ENCODE measurements at places on chromosomes 6 and 20.

DNA sequence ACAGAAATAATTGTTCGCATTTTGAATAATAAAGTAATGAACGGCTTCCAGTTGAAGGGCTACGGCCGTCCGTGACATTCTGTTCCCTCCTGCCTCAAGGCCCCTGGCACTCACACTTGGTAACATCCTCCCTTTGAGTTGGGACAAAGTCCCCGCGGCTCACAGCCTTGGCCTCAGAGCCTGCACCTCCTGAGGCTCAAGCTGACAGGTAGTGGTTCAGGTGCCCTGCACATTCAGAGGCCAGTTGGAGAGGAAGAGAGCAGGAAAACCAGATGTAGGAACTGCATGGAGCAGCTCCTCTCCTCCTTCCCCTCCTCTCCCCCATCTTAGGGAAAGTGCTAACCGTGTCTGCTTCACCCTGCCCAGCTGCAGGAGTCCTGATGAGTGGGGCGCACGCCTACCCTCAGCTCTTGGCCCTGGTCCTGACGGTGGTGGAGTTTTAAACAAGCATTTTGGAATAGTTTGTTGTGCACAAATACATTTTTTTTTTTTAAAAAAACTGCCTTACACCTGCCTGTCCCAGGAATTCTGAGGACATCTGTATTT lies 393.1 kb downstream of the SMOC2 start:
- no peak for DNase-seq

GRCh38 chr6:44811456-44811855 lies 423.9 kb downstream of the CDC5L start:
- no peak for DNase-seq

DNA sequence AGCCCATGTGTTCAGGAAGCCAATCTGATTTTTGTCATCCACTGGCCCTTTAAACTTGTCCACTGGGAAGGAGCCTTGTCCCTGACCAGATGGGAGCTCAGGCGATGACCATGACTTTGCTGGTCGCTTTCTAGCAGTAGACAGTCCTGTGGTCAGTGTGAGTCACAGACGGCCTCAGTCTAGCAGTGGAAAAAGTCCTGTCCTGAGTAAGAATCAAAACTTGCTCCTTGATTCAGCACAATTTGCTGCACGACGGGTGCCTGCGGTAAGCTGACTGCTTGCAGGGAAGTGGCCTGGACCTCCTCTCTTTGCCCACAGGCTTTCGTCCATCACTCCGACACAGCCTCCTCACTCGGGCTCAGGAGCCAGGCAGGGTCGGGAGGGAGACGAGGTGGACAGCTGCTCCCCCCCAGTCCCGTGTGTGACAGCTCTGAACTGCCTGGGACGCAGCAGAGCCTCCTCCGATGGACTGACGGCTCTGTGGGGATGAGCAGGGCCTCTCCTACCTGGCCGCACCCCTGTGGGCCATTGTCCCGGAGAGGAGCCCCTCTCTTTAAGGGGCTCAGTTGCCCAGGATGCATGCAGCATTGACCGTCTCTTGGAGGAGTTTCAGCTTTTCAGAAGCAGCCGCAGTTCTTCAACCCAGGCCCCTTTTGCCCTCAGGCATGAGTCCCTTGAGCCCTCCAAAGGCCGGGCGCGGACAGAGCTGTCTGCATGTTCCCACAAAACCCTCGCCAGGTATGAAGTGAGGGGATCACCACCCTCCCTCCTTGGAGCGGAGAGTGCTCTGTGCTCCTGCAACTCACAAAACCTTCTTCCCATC lies 209.2 kb downstream of the ANKRD60 start:
- DNase-seq = no peak

DNA sequence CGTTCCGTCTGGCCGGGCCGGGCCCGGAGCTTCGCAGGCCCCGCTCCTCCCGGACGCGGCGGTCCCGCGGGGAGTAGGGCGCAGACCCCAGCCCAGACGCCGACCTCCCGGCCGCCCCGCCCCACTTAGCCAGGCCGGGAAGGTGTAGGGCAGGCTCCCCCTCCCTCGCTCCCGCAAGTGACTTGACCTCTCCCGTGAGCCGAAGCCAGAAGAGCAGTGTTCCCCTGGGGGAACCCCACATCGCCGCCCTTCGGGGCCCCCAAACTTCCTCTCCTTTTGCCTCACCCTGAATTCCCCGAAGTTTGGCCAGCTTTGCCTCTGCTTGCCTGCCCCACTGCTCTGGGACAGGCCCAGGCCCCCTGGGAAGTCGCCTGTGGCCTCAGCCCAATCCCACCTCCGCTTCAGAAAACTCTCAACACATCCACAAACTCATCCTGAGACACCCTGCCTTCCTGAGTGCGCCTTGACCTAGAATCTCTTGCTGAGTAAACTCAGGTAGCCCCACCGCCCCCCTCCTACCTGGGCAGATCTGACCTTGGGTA lies 524 bp upstream of the NOL4L start:
- no peak for DNase-seq

- no peak for DNase-seq
Measured at GRCh38 chr6:3664625-3665041, 86.9 kb downstream of the PXDC1 start.

DNA sequence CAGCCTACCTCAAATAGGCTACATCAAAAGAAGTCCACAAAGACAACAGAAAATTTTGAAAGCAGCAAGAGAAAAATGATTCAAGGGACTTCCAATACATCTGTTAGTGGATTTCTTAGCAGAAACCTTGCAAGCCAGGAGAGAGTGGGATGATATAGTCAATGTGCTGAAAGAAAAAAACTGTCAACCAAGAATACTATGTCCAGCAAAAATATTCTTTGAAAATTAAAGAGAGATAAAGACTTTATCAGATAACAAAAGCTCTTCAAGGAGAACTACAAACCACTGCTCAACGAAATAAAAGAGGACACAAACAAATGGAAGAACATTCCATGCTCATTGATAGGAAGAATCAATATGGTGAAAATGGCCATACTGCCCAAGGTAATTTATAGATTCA lies 34.0 kb downstream of the MCHR2 start:
- no peak for DNase-seq

GRCh38 chr6:41986339-41986738 lies 44.7 kb upstream of the CCND3 start:
- no peak for DNase-seq

- no peak for DNase-seq
Measured at GRCh38 chr20:64277571-64278316, 22.2 kb downstream of the PCMTD2 start.

DNA sequence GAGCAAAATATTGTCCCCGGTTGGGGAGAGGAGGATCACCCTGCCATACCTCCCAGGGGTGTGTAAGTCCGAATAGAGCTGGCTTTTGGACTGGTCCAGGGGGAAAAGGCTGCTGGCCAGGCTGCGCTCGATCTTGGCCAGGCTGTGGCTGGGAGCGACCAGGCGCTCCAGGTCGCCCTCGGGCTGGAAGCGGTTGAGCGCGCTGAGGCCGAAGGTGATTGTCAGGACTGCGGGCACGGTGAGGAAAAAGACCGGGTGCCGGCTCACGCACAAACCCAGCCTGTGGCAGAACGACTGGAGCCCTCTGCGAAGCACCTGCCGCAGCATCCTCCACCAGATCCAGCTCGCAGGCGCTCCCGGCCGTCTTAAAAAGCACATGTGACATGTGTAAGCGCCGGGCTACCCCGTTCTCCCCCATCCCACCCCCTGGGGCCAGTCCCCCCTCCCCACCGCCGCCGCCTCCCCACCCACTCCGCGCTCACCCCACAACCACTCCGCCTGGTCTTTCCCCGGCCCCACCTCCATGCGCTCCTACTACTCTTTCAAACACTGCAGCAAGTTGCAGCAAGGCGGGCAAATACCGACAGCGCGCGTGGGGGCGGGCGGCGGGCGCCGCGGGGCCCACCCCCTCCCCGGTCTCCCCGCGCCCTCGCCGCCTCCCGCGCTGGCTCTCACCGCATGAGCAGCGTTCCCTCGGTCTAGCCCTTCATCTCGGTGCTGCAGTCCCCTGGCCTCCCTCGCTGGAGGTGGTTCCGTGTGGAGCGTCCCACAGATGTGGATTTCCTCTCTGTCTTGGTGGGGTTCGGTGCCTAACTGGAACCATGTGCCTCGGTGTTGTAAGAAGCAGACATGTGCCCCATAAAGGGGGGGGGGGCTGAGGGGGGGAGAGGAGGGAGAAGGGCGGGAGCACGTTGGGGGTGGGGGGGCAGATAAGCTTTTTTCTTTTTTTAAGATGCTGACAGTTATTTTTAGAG lies 42.4 kb downstream of the PTCHD4 start:
- no peak for DNase-seq

DNA sequence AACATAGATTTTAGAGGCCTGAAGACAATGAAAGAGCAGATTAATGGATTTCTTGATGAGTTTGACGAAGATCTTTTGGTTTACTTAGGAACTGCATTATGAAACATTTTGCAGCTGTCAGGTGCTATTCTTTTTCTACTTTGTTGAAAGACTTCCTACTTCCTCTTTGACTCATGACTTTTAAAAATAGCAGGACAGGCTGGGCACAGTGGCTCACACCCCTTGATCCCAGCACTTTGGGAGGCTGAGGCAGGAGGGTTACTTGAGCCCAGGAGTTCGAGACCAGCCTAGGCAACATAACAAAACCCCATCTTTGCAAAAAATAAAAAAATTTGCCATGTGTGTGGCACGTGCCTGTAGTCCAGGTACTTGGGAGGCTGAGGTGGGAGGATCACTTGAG lies 52.0 kb downstream of the ITCH start:
- DNase-seq = no peak

DNA sequence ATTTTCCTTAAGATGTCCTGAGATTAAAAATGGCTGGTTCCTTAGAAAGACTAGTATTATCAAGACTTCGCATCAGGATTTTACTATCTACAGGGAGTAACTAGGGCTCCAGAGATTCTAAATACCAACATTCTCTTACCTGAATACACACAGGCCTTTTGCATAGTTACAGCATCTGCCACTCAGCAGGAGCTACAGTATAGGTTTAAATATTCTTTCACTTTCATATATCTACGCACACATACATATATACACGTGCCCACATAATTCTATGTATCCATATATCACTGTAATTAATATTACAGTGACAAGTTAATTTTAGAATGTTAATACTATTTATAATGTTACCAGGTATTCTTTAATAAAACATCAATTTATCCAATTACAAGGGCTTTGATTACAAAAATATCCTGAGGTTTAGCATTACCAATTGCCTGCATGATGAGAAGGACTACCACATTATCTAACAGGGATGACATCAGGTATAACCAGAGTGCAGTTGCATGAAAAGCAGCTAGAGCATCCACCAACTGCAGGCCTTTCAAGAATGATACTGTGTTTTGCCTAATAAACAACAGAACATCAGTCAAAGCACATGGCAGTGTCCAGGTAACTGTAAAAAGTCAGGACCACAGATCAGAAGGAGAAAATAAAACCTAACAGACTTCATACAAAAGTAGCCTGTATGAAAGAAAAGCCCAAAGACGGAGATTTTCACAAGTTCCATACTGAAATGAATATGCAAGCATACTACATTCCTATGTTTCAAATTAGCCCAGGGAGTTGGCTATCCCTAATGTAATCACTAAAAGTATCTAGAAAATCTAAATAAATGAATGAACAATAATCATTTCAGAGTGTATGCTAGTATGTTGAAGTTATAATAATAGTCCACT lies 268.7 kb downstream of the PTPRK start:
- DNase-seq = no peak

DNA sequence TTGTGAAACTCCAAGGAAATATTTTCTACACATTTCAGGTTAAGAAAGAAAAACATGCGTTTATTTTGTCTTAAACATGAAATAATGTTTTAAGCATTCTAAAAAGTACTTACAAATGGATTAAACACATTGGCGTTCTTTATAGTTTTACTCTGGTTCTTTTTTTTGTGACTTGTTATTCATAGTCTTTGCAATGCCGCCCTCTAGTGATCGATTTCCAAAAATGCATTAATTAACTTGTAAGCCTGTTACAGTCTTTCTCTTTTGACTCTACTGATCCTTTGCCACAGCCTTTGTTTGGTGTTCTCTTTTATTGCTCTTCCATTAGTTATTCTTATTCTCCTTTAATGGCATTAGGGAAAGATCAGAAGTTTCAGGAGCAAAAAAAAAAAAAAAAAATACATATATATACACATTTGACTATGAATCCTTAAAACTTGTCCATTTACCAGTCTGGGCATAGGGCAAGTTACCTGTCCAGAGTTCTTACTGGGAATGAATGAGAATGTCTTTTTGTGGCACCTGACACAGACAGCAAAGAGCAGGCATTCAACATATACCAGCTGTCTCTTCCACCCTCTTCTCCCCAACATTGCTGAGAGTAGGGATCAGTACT lies 59.9 kb downstream of the MACROD2 start:
- DNase-seq = peak; percentile 85

- DNase-seq = no peak
Measured at GRCh38 chr20:55561259-55561658, 444.1 kb downstream of the CBLN4 start.

DNA sequence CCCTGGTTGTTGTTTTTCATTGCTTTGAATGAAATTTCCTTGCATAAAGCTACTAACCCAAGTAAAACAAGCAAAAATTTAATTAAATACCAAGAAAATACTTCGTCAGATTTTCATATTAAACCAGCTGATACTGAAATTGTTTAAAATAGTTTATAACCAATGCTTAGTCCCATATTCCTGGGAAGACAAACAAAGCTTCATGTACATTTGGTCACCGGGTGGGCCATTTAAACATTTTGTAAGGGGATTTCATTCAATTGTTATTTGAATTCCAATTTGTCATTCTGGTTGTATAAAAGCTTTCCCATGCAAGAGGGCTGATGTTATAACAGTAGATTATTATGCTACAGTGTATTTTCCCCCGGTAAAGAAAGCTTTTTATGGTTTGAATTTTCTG lies 578 bp upstream of the RBBP9 start:
- no peak for DNase-seq

- no peak for DNase-seq
Measured at GRCh38 chr20:25049261-25050060, 8.5 kb downstream of the ACSS1 start.

GRCh38 chr6:44188819-44189218 lies 27.9 kb upstream of the MYMX start:
- no peak for DNase-seq

DNA sequence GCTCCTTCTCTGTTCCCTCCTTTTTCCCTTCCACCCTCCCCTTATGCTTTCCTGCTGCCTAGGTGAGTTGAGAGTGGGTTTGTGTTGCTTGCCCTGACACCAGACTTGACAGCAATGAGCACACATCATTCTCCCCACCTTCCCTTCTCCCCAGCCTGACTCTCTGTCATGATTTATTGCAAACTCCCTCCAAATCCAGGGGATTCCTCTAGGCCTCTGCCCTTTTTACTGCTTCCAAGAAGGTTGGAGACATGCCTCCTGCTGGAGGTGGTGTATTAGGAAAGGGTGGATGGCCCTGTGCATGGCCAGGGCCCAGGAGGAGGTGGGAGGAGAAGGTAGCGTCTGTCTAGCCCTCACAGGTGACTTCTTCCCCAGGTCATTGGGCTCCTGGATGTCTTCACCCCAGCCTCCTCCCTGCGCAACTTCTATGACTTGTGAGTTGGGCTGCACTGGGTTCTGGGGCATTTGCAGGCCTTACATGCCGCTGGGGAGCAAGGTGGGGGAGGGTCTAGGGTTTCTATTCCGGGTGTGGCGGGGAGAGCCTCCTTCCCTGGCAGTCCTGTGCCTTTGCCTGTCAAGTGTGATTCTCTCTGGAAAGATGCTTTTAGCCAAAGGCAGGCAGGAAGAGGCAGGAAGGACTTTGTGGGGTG lies 2.1 kb downstream of the MAPK13 start:
- DNase-seq = peak; percentile 34
